Esophagus squamous epithelium (tissue), 5 donors: ENCODE measurements at places on chromosomes 1 and 21.

- DNase-seq = no peak
Measured at GRCh38 chr1:92439291-92439690, 47.4 kb downstream of the GFI1 start.

- no peak for DNase-seq
Measured at GRCh38 chr1:230650300-230650699, 8.0 kb downstream of the COG2 start.

GRCh38 chr1:3716351-3716750 lies 35.9 kb upstream of the CCDC27 start:
- DNase-seq = no peak

GRCh38 chr1:90402893-90403849 lies 313.9 kb downstream of the BARHL2 start:
- DNase-seq = no peak

- no peak for DNase-seq
Measured at GRCh38 chr1:16258591-16259135, 21.7 kb upstream of the CPLANE2 start.

DNA sequence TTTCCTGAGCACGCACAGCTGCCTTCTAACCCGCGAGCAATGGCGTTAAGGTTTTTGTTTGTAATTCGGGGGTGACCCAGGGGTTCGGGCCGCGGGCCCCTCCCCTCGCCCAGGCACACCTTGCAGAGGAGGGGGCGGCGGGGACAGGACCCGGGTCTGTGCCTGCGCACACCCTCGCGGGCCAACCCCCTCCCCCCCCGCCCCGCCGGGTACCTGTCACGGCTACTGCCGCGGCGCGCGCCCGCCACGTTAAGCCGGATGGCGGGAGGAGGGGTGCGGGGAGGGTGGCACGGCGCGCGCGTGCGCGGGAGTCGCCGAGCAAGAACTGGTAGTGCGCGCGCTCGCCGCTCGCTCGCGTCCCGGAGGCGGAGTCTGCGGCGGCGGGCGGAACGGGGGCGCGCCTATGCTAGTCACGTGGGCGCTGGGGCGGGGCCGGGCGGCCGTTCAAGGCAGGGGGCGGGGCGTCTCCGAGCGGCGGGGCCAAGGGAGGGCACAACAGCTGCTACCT lies at the start of gene TPTE:
TSS of gene TPTE (plus strand) at position 493 of the 508 bp plus-strand sequence. CDS start 17,141 bp downstream, outside the sequence.
- DNase-seq = no peak

- DNase-seq = no peak
Measured at GRCh38 chr1:170620164-170620563, 43.8 kb upstream of the PRRX1 start.

- no peak for DNase-seq
Measured at GRCh38 chr1:154940213-154940560, 3.7 kb upstream of the PMVK start.

GRCh38 chr1:246279402-246279801 lies 227.7 kb downstream of the SMYD3 start:
- no peak for DNase-seq

DNA sequence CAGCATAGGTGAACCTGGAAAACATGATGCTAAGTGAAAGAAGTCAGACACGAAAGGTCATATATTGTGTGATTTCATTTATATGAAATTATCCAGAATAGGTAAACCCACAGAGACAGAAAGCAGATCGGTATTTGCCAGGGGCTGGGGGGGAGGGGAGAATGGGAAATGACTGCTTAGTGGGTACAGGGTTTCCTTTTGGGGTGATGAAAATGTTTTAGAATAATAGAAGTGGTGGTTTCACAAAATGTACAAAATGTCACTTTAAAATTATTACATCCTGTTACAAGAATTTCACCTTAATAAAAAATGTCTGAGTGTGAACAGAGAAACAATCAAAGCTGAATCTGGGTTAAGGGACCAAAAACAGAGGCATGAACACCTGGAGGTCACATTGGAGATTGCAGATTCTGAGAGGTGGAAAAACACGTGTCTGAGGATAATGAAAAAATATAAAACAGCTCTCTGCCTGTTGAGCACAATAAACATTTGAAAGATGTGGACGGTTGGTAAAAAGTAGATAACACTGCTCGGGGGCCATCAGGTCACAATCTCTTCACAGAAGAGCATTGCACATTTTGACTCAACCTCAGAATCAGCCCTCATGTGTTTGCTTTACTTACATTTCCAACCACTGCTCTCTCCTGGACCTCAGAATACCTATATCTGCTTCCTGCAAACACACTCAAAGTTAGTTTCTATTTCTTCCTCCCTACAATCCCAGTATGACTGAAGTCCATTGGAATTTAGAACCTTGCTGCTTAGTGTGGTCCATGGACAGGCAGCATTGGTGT lies 3.2 kb downstream of the SLAMF6 start:
- no peak for DNase-seq

- DNase-seq = no peak
Measured at GRCh38 chr1:43834280-43835081, 99.1 kb upstream of the ARTN start.

DNA sequence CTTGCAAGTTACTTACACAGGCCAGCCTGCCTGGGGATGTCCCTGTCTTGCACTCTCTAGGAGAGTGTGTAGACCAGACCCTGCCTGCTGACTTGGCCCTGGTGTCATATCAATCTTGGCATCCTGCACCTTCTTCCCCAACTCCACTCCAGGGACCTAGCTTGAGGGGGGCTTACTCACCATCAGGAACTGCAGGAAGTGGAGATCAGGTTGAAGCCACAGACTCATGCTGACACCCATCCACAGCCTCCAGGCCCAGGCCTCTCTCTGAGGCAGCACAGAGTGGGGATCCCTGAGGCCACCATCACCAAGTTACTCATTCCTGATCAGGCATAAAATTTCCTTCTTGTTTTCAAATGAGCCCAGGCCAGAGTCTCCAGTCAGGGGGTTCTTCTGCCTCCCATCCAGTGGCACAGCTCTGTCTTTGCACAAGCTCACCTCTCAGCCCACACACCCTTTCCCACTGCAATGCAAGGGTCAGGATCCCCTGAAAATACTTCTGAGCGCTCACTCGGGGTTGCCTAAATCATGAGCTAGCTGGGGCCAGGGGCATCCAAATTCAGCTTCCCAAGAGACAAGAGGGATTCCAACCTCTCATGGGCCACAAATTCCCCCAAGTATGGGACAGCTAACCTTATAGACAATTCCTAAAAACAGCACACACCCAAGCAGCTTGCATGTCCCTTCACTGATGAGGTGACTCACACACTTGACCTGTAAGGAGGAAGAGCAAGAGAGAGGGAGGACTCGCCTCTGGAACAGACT lies 33.5 kb downstream of the CSMD2 start:
- no peak for DNase-seq

DNA sequence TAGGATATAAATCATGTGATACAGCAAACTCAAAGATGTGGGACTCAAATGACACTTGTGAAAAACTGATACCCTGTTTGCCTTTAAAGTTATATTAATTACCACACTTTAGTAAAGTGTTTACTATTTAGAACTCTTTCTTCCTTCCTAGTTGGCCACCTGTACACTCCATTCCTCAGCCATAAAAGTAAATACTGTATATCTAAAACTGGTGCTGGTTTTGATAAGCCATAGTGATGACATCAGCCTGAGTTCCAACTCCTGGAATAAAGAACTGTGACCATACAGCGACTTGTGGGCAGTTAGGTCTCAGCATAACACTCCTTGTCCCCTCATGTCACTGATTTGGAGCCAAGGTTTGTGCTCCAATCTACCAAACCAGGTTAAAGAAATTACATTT lies 2.8 kb downstream of the PTGER3 start:
- no peak for DNase-seq

- no peak for DNase-seq
Measured at GRCh38 chr1:207031016-207031415, 1.5 kb downstream of the C1orf116 start.

DNA sequence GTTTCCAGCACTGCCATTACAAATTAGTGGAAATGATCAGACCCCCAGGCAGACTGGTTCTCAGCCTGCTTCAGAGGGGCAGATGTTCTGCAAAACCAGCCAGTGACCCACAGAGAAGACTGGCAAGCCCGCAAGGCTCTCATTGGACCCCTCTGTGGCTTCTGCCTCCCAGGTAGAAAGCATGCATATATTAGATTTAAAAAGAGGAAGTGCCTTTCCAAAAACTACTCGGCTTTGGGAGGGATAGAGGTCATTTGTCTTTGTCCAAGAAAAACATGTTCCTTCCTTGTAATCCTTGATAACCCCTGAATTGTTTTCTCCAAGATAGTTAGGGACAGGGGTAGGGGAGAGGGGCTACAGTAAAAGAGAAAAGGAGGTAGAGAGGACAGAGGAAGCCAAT lies 11.8 kb downstream of the HIVEP3 start:
- DNase-seq = no peak

DNA sequence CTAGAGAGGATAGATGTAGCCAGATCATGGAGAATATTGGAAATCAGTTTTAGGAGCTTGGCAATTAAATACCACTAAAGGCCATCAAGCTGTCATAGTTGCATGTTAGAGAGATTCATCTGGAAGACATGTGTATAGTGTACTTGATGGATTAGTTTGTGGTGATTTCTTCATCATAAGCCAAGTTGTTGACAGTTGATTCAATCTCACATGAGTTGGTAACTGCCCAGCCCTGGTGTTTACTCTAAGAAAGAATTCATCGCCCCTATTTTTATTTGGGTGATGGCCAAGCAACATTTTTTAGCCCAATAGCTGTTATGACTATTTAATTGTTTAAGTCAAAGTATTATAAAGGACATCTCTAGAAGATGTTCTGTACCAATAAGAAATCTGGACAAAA lies 737.6 kb downstream of the PLA2G4A start:
- no peak for DNase-seq

DNA sequence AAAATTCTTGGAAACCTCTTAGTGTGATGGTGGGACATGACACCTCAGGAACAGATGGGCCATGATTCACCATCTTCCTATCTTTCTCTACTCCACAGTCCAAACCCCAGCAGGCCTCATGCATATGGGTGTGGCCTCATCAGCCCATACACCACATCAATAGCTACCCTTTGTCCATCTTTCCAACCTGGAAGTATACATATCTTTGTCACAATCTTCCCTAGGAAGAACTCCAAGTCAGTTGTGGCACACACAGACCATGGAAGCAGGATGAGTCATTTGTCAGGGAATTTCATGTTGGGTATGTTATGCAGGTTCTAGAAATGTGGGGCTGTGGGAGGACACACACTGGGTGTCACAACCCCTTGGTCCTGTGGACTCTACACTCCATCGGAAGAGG lies 30.5 kb upstream of the CLCA4 start:
- DNase-seq = no peak

- DNase-seq = no peak
Measured at GRCh38 chr1:31843506-31843905, 27.7 kb upstream of the SPOCD1 start.

DNA sequence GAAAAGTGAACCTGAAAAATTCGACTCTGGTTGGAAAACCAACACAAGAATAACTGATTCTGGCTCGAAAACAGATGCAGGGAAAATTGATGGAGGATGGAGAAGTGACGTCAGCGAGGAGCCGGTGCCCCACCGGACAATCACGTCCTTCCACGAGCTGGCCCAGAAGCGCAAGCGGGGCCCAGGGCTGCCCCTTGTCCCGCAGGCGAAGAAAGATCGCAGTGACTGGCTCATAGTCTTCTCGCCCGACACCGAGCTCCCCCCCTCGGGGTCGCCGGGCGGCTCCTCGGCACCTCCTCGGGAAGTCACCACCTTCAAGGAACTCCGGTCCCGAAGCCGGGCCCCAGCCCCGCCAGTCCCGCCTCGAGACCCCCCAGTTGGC lies 1.9 kb downstream of the RUSC1 start:
- DNase-seq = no peak

GRCh38 chr1:246184503-246184902 lies 322.6 kb downstream of the SMYD3 start:
- no peak for DNase-seq

- no peak for DNase-seq
Measured at GRCh38 chr1:34470401-34470800, 284.4 kb upstream of the GJB5 start.

- DNase-seq = no peak
Measured at GRCh38 chr1:185237661-185238060, 79.4 kb downstream of the IVNS1ABP start.

DNA sequence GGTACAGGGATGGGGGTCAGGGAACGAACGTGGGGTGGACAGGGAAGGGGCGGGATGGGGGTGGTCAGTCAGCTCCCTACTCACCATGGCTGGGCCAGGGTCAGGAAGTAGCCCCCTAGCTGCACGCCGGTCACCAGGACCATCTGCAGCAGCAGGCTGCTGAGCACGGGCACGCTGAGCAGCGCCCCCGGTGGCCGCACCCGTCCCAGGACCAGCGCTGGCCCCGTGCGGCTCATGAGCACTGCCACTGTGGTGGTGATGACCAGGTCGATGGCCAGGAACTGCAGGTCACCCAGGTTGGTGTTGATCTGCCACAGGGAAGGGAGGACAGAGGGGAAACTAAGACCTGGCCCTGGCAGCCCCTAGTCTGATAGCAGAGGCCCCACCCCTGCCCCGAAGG lies 6.5 kb upstream of the MFAP2 start:
- DNase-seq = no peak

DNA sequence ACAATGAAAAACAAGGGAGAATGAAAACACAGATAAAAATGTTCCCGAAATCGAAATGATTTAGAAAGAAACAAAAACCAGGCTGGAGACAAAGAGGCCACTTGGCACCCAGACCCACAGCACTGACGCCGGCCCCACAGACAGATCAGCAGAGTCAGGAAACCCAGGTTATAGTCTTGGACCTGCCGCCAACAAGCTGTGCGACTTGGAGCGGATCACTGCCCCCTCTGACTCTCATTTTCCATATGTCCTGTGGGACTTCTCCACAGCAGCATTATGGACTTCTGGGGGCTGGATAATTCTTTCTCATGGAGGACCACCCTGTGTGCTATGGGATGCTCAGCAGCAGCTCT lies 72.4 kb downstream of the MATN1 start:
- DNase-seq = no peak

- no peak for DNase-seq
Measured at GRCh38 chr1:88973520-88974137, 18.8 kb downstream of the KYAT3 start.

DNA sequence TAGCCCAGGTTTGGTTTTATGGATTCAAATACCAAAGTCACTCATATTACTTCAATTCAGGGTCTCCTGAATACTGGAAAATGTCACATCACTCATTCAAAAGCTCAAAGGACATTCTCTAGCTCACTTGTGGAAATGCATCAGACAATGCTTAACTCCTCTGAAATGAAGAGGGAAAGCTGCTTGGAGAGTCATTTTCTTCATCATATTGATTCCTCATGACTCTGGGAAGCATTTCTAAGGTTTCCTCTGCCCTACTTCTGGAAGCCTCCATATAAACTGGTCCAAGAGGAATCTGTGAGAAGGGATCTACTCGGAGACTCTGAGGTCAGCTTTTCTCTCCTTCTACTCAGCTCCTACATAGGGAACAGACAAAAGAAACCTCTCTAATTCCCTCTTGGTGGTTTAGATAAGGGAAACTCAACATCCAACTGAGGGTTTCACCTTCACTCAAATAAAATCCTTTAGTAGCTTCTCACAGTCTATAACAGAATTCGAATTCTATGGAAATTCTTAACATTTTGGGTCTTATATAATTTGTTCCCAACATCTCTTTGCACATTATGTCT lies 36.4 kb upstream of the RBBP5 start:
- no peak for DNase-seq

GRCh38 chr21:38863291-38863690 lies 57.6 kb downstream of the ETS2 start:
- DNase-seq = no peak
